Activated naive CD4-positive, alpha-beta T cell treated with Interleukin-2 at 50 U/mL for 16 hours (primary cell): ENCODE measurements at places on chromosomes 12 and 14.

DNA sequence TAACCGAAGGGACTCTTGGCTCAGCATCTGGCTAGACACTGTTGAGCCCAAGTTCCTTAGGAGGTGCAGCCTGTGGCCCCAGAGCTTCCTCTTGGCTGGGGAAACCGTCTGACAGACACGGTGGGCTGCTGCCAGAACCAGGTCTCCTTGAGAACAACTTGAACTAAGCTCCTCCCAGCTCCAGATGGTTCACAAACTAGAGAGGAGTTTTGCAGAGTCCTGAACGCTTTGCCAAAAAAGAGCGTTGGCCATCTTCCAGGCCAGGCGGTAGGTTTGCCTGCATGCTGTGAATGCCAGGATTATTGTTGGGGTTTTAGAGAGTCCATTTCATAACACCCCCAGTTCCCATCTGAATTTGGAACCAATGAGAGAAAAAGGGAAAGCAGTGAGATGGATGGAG lies 399.8 kb downstream of the RGS6 start:
- no peak for DNase-seq

DNA sequence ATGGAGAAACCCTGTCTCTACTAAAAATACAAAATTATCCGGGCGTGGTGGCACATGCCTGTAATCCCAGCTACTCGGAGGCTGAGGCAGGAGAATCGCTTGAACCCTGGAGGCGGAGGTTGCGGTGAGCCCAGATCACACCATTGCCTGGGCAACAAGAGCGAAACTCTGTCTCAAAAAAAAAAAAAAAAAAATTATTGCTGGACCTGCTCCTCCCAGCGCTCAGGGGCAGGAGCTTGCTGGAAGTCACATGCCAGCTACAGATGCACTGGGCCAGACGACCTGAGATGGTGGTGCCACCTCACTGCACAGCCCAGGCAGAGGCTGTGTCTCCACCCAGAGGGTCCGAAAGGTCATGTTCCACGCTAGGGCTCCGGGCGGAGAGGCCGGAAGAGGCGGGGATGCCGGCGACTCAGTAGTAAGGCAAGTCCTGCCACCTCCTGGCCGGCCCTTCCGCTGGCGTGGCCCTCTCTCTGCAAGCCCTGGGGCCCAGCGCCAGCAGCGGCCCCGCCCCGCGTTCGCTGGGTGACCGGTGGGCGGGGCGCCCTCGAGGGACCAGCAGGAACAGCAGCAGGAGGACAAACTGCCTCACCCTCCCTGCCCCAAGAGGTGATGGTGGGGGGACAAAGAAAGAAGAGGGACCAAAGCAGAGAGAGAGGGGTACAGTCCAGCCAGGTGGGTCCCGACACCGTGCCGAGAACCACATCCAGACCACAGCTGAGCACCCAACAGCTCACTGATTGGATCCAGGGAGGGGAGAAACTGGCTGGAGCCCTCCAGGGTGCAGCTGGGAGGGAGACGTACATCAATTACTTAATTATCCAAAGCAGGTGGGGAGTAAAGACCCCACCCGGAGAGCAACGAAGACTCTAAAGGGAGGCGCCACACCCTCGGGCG lies 3.6 kb upstream of the RHOF start:
- DNase-seq, result no peak

GRCh38 chr14:30443368-30444007 lies 115.5 kb upstream of the G2E3 start:
- DNase-seq, result no peak

- no peak for DNase-seq
These were observed 74.4 kb upstream of the MAP1LC3B2 start for GRCh38 chr12:116484807-116485206.

- no peak for DNase-seq
These were observed at the start of gene ASCL1 for GRCh38 chr12:102957339-102958050. Gene ASCL1 (plus strand): TSS chr12:102957674. CDS start chr12:102958245, 571 bp downstream.

DNA sequence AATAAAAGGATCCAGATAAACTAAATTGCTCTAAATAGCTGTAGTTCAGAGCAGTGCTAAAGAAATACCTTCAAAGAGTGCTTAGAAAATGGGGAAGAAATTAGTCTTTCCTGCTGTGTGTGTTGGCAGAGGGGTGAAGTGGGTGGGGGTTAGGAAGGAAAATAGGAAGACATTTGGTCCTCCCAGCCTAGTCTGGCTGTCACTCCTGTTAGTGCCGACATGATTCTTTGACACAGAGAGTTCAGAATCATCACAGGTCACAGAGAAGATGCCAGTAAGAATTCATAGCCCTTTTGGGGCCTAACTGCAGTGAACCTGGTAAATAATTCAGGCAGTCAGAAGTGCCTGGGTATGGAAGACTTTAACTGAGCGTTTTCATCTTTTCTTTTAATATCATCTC lies 74.8 kb downstream of the FLRT2 start:
- no peak for DNase-seq

GRCh38 chr14:48250575-48250974 lies 575.2 kb upstream of the MDGA2 start:
- no peak for DNase-seq

DNA sequence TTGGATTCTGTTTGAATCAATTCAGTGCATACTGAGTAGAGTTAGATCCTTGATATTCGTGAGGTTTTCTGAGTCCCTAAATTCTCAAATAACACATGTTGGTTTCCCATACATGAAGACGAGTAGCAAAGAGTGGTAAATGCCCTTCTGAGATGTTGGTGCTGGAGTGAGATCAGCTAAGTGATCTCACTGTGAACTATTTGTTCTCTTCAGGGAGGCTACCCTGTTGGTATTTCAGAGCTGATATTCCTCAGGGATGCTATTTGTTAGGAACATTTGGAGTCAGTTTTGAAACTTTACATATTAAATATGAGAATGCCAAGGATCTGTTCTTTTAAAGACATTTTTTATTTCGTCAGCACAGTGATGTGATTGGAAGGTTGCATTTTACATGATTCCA lies 54.7 kb downstream of the SUSD6 start:
- DNase-seq, result no peak
